ENCODE measurements at places on chromosomes 1 and 21. TPM values are rescaled to one million over a fixed set of nuclear protein-coding genes. Genes with fewer than 3 reads are reported as not detected.

DNA sequence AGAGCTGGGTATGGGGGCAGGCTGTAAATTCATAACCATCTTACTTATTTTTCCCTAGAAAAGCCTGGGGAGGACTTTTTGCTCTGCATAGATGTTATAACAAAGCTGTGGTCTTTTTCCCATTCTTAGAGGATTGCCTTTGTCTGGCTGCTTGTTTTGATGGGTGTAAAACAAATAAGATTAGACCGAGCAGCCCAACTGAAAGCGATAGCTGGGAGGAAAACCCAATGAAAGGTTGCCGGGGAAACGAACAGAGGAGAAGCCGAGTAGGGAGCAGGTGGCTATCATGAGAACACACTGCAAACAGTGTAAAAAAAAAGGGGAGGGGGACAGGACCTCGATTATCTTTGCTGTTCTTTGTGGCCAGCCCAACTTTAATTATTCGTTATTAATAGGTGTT lies 1.9 kb downstream of the ELAVL4 start:
- no peak for DNase-seq

- no peak for DNase-seq
Measured at GRCh38 chr1:75696000-75696399, 28.5 kb upstream of the ACADM start.

- DNase-seq = no peak
Measured at GRCh38 chr1:110726755-110727154, 52.0 kb upstream of the KCNA3 start.

The GNG4 gene
- 0.10 TPM for polyA plus RNA-seq

The TNFAIP8L2 gene
- polyA plus RNA-seq = 0.06 TPM

The NID1 gene
- polyA plus RNA-seq = 87.8 TPM
